NCI-H146 (cell line): ENCODE measurements at places on chromosomes 6 and 20.

DNA sequence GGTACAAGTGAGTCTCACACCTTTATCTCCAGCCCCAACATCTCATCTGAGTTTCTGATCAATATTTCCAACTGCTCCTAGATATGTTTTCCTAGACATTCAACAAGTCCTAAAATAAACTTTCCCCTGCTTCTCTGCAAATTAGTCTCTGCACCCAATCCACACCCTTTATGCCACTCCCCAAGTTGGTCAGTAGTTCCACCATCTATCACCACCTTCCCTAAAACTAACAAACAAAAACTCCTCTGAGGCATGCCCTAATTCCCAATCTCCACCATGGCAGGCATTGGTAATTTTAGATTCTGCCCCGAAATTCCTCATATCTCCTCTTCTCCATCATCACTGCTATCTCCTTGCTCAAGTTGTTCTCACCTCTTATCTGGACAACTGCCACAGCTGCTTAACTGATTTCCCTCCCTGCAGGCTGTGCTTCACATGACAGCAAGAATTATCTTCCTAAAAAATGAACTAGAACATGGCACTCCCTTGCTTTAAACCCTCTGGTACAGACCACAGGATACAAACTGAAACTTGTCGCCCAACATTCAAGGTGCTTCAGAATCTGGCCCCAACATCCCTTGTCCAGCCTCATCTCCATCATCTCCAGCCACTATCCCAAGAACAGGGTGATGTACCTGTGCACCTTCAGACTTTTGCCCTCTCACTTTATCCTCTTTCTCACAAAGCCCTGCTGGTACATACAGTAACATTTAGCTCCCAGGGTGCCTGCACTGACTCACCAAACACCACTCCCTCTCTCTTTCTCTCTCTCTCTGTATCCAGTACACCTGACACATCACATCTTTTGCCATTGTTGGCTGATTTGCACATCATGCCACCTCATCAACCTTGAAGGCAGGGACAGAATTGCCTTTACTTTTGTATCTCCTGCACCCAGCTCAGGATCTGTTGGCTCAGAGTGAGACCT lies 55.5 kb downstream of the ZHX3 start:
- no peak for DNase-seq

DNA sequence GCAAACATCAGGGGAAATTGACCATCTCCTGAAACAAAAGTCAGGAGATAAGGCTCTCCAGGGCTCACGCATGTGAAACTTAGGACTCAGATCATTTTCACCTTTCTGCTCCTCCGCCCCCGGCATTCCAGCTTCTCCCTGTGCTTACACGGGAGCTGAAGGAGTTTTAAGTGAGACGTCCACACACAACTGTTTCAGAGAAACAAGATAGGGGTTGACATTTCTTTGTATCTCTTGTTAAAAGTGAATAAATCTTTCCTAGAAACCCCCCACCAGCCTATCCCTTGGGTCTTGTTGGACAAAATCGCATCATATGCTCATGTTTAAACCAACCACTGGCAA lies 46.1 kb downstream of the FAM50B start:
- DNase-seq: no peak

DNA sequence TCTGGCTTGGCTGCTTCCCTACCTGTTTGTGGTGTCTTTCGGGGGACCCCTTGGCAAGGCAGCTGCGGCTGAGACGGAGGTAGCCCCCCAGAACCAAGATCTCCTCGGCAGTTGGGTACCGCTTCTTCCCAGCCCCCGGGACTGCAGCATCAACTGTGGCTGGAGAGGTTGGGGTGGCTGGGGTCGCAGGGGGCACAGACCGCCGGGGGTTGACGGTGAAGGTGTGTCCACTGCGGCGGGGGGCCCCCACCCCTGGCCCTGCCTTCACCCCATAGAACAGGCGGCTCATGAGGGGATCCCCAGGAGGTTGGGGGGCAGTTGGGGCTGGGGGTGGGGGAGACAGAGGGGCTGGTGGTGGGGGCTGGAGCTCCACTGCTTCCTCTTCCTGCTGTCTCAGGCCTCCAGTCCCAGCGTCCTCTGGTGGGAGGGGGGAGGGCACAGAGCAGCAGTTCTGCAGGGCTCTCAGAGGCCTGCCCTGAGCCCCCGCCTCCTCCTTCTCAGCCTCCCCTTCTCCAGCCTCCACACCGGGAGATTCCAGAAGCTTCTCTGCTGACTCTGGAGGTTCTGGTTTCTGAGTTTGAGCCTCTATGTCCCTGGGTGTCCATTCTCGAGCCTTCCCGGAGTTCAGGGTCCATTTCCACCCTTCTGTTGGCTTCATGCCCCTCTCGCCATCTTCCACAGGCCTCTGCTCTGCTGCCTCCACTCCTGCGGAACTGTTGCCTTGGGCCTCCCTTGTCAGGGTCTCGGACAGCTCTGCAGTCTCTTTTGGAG lies 1.9 kb downstream of the PPP1R18 start:
- no peak for DNase-seq

- no peak for DNase-seq
Observed at GRCh38 chr20:9493803-9494202, 20.6 kb upstream of the LAMP5 start.

DNA sequence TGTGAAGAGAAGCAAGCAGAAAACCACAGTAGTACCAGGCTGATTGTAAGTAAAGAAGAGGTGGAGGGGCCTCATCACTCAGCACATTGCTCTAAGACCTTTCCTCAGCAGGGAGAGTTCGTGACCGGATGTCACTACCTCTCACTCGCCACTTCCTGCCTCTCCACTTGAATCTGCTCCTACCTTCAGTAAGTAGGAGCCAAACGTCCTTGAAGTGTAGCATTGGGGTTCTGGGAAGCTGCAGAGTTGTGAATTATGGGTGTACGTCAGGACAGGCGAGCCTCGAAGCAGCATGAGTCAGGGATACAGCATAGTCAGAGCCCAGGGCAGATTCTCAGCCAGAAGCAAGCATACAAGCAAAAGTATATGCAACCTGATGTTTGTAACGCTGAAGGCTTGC lies 224.9 kb downstream of the PHACTR1 start:
- DNase-seq: no peak

GRCh38 chr6:107821591-107821990 lies 2.5 kb downstream of the SCML4 start:
- no peak for DNase-seq

GRCh38 chr6:46377209-46377608 lies 114.0 kb downstream of the RCAN2 start:
- DNase-seq: no peak

GRCh38 chr6:26175428-26176181 lies 88.4 kb downstream of the HFE start:
- peak; percentile 61 for DNase-seq

DNA sequence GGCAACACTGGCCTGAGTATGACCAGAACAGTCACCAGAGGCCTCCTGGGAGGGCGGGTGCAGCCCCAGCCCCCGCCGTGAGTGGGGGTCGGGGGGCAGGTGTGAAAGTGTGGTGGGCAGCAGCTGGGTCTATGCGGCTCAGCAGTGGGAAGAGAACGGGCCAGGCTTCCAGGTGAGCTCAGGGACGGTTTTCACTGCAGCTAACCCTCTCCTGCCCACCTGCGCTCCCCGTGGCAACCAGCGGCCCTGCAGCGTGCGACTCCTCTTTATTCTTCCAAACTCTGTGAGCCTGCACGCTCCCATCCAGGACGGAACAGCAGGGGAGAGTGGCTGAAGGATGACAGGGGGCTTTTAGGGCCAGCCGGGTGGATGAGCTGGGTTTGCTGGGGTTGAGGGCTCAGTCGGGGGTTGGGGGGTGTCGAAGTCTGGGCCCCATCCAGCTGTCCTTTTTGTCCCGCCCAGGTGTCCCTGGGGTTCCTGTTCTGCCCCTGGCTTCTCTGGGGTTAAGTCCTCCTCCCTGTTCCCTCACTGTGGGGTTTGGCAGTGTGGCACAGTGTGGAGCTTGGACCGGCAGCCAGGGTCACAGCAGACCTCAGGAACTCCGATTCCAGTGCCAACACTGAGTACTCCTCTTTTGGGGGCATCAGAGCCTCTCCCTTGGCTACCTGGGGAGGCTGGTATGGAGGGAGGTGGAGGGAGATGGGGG lies 859 bp upstream of the BIRC7 start:
- DNase-seq: peak; percentile 43

GRCh38 chr6:12944001-12944400 lies 227.4 kb downstream of the PHACTR1 start:
- no peak for DNase-seq

DNA sequence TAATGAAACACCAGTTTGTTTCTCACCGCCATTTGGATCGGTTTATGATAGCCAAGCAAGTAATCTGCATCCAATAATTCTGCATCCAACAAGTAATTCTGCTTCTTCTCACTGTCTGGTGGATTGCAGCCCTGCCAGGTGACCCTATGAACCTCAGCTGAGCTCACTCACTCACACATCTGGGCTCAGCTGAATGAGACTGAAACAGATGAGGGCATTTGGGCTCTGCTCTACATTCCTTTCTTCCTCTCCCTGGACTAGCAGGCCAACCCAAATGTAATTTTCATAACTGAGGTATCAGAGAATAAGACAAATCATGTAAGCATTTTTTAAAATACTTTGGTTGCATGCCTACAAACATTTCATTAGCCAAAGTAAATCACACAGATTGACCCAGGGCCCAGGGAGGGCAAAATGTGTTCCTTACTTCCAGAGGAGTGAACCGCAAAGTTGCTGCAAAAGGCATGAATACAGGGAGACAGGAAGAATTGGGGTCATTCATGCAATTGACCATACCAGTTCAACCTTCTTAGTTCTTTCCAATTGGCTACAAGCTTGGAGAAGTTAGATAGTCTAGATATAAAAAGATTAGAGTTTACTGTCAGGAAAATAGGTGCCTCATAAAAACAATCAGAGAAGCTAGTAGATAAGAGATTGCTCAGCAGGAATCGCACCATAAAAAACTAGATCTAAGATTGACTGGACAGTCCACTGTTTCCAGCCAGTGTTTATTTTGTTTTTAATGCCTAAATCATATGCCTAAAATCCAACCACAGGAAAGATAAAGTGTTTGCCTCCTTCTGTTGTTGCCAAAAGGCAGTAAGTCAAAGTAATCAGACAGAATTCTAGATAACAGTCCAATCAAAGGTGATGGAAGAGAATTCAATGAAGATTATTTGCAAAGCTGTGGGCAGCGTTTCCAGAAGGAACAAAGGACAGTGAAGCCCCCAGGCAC lies 43.7 kb downstream of the CBLN4 start:
- no peak for DNase-seq

DNA sequence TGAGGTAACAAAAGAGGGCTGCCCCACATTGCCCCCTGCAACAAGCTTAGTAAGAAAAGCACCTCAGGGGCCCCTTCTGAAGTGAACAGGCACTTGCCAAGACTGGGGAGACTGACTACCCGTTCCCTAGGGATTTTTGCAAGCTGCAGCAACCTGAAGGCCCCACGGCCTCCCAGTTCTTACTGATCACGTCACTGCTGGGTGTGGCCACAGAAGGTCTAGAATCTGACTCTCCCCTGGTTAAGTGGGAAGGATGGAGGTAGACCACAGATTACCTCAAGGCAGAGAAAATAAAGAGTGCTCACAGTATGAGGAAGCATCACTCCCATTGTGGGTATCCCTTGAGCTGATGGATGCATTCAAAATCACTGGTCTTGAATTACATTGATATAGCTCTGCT lies 201.5 kb upstream of the KCNQ5 start:
- DNase-seq: no peak

DNA sequence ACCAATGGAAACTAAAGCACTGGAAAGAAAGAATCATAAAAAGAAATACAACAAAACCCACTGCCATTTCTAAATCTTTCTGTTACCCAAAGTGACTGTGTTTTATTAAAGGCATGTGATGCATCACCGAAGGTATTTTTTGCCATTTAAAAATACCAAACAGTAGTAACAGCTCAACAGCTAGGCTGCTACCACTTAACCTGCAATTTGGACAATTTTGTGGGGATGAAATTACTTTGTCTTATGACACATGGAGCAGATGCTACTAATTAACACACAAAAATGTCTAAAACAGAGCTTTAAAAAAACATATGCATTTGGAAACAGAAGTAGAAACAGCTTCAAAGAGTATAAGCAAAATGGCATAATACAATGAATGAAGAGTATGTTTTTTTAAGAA lies 97.4 kb downstream of the ATXN1 start:
- DNase-seq: no peak

GRCh38 chr20:46987001-46987400 lies 92.4 kb downstream of the EYA2 start:
- DNase-seq: no peak

GRCh38 chr6:158762787-158763433 lies 56.3 kb downstream of the EZR start:
- no peak for DNase-seq

GRCh38 chr6:91716361-91716760 lies 1129.5 kb upstream of the MAP3K7 start:
- no peak for DNase-seq

DNA sequence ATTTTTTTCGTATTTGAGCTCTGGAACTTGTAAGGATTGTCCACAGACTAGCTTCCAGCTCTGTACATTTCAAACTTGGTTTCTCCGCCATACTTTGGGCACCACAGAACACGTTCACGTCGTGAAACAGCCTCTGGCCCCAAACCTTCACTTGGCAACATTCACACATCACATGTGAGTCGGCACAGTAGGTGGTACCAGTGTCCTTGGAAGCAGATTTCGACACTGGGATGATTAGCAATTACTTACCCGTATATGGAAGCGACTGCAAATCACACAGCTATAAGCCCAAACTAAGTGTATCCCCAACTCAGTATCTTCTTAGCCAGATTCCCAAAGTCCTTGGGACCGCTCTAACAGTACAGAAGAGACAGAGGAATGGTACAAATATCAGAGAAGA lies 60.2 kb downstream of the MAFB start:
- no peak for DNase-seq

- DNase-seq: no peak
Observed at GRCh38 chr6:110345025-110345424, 13.1 kb downstream of the METTL24 start.
